ENCODE measurements at places on chromosomes 6 and 20.

- DNase-seq = no peak
Measured at GRCh38 chr6:165219629-165220028, 89.8 kb downstream of the C6orf118 start.

- DNase-seq = no peak
Measured at GRCh38 chr20:24389686-24390085, 79.7 kb upstream of the SYNDIG1 start.

DNA sequence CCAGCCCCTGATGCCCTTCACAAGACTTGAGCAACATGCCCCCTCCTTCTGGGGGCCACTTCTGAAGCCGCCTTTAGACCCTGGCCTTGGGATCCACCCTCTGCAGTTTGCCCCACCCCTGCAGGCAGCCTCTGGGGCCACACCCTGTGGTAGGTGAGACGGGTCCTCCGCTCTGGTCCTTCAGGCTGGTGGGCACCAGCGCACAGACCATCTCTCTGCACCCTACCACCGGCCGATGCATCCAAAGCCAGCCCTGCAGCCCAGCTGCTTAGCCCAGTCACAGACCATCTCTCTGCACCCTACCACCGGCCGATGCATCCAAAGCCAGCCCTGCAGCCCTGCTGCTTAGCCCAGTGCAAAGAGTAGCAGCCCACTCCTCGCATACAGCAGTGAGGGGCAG is 159.3 kb upstream of the ECI2 start:
- DNase-seq = no peak

GRCh38 chr6:130453230-130453629 is 87.4 kb downstream of the TMEM200A start:
- no peak for DNase-seq

DNA sequence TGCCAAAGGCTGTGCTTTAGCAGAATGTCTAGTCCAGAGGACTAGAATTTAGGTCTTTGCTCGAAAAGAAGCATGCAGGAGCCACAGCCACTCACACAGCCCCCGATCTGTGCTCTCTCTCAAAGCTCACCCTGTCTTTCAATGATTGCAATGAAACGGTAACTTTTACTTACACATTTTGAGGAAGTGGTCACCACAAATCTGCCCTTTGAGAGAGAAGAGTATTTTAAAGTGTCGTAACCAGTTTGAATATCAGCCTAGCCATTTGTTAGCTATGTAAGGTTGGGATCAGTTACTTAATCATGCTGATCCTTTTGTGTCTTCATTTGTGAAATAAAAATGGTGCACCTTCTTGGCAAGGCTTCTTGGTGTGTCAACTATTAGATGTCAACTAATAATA is 209.0 kb downstream of the TFAP2A start:
- no peak for DNase-seq

DNA sequence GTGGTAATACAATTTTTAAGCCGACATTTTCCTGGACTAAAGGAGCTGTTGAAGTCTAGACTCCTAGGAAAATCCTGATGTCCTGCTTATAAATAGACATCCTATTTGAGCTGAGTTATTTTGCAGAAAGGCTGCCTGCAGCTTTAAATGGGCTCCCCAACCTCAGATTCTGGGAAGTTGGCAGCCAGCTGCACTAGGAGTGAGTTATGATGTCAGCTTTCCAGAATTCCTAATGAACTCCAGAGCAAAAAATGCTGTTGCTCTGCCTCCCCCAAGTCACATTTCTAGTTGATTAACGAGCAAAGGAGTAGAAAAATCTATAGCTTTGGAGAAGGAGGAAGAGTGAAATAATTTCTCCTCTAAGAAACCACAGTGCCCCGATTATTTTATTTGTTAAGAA is 346.3 kb upstream of the SULF2 start:
- DNase-seq = no peak

DNA sequence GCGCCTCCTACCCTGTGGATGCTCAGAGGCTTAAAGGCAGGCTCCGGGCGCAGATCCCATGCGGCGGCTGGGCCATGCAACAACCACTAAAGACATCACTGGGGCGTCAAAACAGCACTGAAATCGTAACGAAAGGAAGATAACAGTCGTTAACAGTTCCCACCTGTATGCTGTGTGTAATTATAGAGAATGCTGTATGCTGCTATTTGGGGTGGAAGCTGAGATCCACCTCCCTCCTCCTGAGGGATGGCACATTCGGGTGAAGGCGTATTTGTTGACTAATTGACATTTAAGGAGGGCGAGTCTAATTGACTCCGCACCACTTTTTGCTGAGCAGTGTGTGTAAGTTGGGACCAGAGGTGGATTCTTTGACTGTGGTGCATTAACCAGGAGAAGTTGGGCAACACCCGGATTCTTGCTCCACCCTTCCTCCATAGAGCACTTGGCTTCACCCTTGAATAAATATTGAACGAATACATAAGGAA is 687 bp downstream of the SLC35A1 start:
- no peak for DNase-seq

GRCh38 chr6:128655978-128656498 is 135.6 kb upstream of the PTPRK start:
- DNase-seq = no peak

- DNase-seq = no peak
Measured at GRCh38 chr6:111996144-111996865, 57.6 kb upstream of the CCN6 start.

- no peak for DNase-seq
Measured at GRCh38 chr6:113824411-113824810, 32.7 kb upstream of the MARCKS start.

GRCh38 chr20:31440012-31440659 is at the start of gene DEFB123:
Gene DEFB123 (plus strand): TSS chr20:31440632. CDS start chr20:31440699, 67 bp downstream.
- DNase-seq = no peak

DNA sequence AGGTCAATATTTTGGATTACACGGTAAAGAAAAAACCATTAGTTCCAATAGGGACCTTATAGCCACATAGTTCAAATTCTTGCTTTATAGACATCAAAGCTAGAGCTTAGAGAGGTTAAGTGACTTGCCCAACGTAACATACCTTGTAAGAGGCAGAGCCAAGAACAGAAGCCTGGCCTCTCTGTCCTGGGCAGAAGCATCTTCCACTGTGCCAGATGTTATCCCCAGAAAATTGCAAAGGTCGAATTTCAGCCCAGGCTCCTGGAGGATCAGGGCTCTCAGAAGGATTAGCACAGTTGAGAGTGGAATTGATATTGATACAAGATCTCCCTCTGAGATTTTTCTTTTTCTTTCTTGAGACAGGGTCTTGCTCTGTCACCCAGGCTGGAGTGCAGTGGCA is 6.1 kb downstream of the SMIM28 start:
- DNase-seq = no peak

DNA sequence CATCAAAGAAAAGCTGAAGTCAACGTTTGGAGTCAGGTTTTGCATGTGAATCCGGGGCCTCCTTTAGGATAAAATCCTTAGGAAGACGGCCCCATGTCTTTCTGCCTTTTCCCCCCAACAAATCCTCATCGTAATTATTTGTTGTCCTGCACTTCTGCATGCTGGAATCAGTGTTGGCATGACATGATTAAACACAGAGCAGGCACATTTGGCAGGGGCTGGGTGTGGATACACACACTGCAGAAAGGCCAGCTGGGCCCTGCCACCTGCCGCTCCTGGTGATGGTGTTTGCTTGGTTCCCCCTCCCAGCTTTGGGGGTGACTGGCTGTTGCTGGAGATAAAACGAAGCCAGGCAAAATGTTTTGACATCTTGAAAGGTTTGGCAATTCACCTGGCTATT is 46.3 kb upstream of the FOXA2 start:
- no peak for DNase-seq

DNA sequence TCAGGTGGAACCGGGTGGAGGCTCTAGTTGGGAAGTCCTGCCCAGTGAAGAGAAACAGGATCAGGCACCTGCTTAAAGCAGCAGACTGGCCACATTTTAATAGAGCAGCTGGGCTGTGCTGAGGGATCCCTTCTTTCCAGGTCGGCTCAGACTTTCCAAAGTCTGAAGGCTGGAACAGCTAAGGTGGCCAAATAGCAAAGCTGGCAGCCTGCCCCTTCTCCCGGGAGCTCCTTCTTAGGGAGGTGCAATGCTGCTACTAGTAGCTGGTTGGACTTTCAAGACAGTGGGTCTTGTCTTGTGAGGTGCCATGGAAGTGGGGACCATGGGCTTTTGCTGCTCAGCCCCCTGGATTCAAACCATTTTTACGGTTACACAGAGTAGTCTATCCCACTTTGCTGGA is 30.7 kb upstream of the CST5 start:
- DNase-seq = no peak

DNA sequence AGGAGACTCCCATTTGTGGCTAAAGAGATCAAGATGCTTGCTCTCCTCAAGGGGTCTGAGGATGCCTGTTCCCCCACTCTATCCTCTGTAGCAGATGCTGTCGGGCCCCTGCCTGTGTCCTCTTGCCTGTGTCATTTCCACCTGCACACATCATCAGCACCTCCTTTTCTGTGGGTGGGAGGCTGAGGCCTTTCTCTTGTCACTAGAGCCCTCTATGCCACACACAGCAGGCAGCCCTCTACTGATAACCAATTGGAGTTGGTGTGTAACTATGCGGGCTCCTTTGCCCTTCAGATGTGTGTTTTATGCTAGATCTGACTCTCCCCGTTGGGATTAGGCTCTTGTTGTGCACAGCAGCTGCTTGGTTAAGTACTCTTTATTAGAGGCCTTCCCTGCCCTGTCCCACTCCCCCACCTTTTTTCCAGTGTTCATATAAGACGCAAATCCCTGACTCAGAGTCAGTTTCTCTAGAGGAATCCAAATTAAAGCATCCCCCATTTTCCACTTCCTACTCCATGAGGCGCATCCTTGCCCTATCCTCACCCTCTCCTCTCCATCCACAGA is 7.7 kb downstream of the TREML2 start:
- DNase-seq = no peak

DNA sequence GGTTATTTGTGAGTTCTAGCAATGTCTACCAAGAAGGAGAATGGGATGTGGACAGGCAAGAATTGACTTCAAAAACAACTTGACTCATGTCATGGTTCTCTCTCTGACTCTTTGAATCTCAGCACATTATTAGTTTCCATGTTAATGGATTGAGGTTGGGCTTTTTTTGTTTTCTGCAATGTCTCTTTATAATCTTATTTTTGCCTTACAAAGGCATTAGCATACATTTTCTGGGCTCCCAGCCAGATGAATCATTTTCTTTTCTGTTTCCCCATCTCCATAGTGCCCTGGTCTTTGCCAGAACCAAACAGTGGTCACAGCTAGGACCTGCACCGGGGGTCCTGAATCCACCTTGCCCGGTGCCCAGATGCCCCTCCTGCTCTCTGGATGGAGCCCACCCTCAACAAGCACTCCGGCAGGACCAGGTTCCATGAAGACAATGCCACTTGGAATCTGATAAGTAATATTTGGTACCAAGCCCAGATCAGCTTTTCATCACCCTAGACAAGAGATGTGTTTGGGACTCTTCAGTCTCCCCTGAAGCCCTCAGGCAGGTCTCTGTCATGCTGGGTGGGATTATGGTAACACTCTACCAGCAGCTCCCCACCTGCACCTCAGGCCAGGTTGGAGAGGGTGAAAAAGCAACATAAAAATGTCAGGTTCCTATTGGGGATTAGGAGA is 266.7 kb upstream of the SULF2 start:
- DNase-seq = no peak

DNA sequence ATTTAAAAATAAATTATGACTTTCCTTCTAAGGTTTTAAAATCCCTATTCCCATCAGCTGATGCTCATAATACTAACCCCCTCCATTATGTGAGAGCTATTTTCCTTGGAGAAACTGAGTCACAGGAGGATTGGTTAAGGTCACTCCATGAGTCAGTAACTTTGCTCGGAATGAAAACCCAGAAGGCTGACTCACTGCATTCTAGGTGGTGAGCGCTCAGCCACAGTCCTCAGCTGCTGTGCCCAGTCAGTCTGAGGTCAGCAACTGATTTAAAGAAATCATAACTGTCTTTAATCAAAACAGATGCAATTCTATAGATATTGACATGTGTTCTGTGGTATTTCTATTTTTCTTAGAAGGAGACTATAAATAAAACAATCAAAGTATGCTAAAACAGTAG is 359.2 kb downstream of the GJA1 start:
- no peak for DNase-seq

DNA sequence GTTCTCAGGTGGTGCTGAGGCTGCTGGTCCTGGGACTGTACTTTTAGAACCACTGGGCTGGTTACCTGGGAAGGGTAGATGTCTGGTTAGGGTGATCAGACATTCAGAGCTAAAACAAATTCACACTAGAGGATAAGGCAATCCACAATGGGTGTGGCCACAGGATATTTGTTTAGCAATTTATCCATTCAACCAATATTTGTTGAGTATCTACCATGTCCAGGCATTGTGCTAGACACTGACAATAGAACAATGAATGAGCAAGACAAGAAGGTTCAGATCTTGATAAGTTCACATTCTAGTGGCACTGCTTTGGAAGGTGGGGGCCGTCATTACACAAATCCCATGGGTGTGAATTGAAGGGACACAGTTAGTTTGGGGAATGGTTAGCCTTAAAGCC is 131.7 kb downstream of the BCAS1 start:
- no peak for DNase-seq

GRCh38 chr6:135522965-135523692 is 25.6 kb upstream of the AHI1 start:
- DNase-seq = no peak

GRCh38 chr6:84815896-84816735 is 51.7 kb upstream of the TBX18 start:
- DNase-seq = no peak

DNA sequence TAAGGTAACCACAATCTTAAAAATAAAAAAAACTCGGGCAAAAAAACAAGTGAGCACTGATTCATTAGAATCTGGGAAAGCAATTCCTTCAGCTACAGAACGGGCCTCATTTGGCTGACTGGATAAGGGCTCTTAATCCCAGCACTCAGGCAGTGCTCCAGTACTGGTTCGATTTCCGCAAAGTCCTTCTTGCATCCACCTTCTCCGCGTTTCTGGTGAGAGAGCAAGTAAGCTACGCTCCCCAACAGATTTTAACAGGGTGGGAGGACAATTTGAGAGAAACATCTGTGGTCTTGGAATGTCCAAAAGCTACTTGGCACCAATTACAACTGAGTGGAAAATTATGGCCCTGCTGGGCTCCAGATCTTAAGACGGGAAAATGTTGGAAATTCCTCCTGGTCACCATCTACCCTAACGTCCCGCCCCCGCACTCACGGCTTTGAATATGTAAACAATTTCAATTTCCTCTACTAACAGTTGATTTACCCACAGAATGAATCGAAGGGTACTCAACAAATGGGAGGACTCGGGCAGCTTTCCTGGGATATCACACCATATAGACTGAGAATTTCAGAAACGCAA is 18.1 kb upstream of the ZSCAN9 start:
- no peak for DNase-seq

DNA sequence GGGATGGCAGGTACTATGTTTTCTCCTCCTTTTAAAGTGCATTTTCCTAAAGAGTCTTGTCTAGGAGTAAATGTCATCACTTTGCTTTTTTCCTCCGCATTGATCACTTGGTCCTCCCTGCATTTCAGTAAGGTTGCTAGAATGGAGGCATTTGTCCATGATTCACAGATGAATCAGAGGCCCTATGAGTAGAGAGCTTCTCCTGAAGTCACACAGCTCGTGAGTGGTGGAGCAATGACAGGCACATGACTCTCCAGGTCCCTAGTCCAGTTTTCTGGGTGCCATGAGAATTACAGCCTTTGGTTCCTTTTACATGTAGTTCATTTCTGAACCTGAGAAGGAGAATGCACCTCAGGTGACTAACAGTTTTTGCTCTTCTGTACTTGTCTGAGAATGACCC is 50.5 kb downstream of the HLA-A start:
- no peak for DNase-seq

All from D721Med (cell line).